Stomach (tissue), 19 donors: ENCODE measurements at places on chromosomes 11 and 22.
A peak's percentile ranks its signal among the peaks of the same experiment; 100 is the strongest.

- no peaks in the 10 kb centered on the region for H3K27me3 ChIP-seq
- H3K36me3 ChIP-seq: no peaks in the 10 kb centered on the region
- no peak overlapping the region for H3K4me3 ChIP-seq
- H3K4me1 ChIP-seq: no peaks in the 10 kb centered on the region
These were observed 122.8 kb upstream of the MTNR1B start for GRCh38 chr11:92846491-92847125.

DNA sequence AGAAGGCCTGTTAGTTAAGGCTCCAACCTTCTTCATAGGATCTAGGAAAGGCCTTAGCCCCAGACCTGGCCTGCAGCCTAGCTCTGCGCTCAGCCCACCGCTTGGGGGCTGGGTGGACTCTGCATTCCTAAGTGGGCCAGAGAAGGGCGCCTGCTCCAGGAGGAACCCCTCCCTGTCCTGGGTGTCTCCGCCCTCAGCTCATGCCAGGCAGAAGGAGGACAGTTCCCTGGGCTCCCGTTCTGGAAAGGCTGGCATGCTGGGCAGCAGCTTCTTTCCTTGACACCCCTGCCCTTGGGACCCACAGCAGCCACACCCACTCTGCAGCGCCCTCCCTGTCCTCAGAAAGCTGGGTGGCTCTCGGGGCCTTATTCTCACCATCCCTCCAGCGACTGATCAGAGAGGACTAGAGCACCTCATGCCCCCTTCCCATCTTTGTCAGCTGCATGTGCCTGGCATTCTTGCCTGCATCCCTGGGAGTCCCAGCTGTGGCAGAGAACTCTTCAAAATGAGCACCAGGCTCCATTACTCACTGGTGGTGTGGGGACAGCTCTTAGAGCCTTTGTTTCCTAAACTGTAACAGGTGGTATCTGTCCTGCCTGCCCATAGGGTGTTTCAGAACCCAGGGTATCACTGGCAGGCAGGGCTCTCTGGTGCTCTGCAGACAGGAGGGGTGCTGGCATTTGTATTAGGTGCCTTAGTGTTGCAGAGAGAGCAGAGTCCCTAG lies 20.3 kb upstream of the MYRF start:
- peaks cover 4% of the 10 kb centered on the region for H3K4me1 ChIP-seq
- DNase-seq: no peak
- H3K36me3 ChIP-seq: peaks cover 37% of the 10 kb centered on the region
- H3K27ac ChIP-seq: no peak overlapping the region

GRCh38 chr22:38882972-38883622 lies 11.1 kb upstream of the CBX6 start:
- H3K4me3 ChIP-seq: no peak overlapping the region
- no peak for DNase-seq
- no peaks in the 10 kb centered on the region for H3K36me3 ChIP-seq
- peaks cover 28% of the 10 kb centered on the region for H3K4me1 ChIP-seq
- H3K27ac ChIP-seq: peak overlapping the region; percentile 63
- H3K27me3 ChIP-seq: no peaks in the 10 kb centered on the region

GRCh38 chr22:47260551-47260950 lies 498.1 kb downstream of the TBC1D22A start:
- H3K36me3 ChIP-seq: no peaks in the 10 kb centered on the region
- H3K4me3 ChIP-seq: no peak overlapping the region
- no peak for DNase-seq
- peaks cover 6% of the 10 kb centered on the region for H3K27me3 ChIP-seq

DNA sequence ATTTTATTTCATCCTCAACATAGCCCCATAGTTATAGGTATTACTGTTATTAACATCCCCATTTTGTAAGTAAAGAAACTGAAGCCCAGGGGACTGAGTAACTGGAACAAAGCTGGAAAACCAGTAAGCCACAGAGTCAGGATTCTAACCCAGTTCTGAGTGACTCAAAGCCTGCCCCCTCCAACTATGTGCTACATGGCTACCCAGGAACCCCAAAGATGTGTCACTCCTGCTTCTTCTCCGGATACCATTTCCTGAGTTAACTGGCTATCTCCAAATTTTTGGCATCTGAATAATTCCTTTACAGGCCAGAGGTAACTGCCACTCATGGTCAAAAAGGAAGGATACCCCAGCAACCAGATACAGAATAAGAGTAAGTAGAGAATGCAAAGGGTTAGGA lies 43.6 kb downstream of the TENM4 start:
- no peaks in the 10 kb centered on the region for H3K4me1 ChIP-seq
- H3K36me3 ChIP-seq: no peaks in the 10 kb centered on the region
- no peak overlapping the region for H3K4me3 ChIP-seq
- DNase-seq: no peak
- H3K27ac ChIP-seq: no peak overlapping the region

DNA sequence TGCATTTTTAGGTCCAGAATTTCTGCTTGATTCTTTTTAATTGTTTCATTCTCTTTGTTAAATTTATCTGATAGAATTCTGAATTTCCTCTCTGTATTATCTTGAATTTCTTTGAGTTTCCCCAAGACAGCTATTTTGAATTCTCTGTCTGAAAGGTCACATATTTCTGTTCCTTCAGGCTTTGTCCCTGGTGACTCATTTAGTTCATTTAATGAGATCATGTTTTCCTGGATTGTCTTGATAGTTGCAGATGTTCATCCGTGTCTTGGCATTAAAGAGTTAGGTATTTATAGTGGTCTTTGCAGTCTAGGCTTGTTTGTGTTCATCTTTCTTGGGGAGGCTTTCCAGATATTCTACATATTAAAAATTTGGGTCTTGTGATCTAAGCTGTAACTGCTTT lies 694.8 kb upstream of the CCDC179 start:
- no peaks in the 10 kb centered on the region for H3K4me1 ChIP-seq
- no peak for DNase-seq
- H3K36me3 ChIP-seq: no peaks in the 10 kb centered on the region
- H3K4me3 ChIP-seq: no peak overlapping the region
- no peaks in the 10 kb centered on the region for H3K27me3 ChIP-seq
- no peak overlapping the region for H3K27ac ChIP-seq

DNA sequence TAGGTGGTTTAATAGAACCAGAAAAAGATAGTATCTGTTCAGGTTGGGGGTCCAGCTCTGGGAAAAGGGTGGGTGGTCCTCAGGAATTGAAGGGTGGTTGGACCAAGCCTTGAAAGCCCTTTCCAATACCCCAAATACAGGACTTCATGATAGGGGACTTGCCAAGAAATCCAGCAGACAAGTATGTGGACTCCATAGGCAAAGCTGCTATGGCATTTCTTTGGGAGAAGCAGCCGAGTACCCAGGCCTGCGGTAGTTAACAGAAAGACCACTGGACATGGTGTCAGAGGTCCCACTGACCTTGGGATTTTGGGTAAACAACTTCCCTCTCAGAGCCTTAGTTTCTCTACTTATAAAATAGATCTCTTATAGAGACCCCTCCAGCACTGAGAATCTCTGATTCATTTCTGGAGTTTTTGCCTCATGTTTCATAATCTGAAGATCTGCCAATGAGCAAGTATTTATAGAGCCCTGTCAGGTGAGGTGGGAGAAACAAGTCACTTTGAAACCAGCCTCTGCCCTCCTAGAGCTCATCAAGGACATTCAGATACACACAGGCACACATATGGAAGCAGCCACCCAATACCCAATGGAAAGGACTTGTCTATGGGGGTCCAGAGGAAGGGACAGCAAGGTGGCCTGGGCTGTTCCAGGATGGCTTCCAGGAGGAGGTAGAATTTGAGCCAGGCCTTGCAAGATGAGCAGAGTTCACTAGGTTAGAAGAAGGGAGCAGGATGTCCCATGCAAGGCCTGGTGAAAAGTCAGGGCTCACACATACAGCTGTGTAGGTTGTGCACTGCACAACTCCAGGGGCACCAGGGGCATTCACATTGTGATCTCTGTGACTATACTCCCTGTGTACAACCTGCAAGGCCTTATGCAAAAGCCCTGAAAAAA lies 31.0 kb upstream of the ACCSL start:
- H3K4me1 ChIP-seq: peaks cover 16% of the 10 kb centered on the region
- H3K4me3 ChIP-seq: no peak overlapping the region
- H3K27me3 ChIP-seq: no peaks in the 10 kb centered on the region
- DNase-seq: peak; percentile 15
- no peaks in the 10 kb centered on the region for H3K36me3 ChIP-seq
- no peak overlapping the region for H3K27ac ChIP-seq

GRCh38 chr22:48180631-48181030 lies 1418.2 kb downstream of the TBC1D22A start:
- no peaks in the 10 kb centered on the region for H3K4me1 ChIP-seq
- no peak for DNase-seq
- H3K36me3 ChIP-seq: no peaks in the 10 kb centered on the region

- H3K4me3 ChIP-seq: peak overlapping the region; percentile 2
- H3K36me3 ChIP-seq: no peaks in the 10 kb centered on the region
- peak overlapping the region; percentile 74 for H3K27ac ChIP-seq
- peaks cover 11% of the 10 kb centered on the region for H3K27me3 ChIP-seq
- DNase-seq: no peak
- peaks cover 64% of the 10 kb centered on the region for H3K4me1 ChIP-seq
These were observed 3.7 kb downstream of the ADAMTS15 start for GRCh38 chr11:130452176-130452575.

DNA sequence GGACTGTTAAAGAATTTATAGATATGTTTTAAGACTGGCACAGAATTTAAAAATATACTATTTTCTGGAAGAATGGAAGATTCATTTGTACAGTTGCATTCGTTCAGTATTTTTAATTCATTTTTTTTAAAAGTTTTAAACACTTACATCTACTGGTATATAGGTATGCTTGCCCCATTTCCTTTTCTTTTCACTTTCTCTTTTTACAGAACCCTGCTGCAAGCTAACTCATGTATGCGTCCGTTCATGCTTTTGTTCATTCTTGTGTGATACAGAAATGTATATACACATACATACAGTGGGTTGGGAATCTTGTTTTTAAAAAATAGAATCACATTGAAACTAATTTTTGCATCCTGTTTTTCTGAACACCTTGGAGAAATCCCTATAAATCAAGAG lies 31.0 kb downstream of the PACS1 start:
- no peak overlapping the region for H3K4me3 ChIP-seq
- no peaks in the 10 kb centered on the region for H3K27me3 ChIP-seq
- H3K4me1 ChIP-seq: no peaks in the 10 kb centered on the region
- H3K36me3 ChIP-seq: no peaks in the 10 kb centered on the region

DNA sequence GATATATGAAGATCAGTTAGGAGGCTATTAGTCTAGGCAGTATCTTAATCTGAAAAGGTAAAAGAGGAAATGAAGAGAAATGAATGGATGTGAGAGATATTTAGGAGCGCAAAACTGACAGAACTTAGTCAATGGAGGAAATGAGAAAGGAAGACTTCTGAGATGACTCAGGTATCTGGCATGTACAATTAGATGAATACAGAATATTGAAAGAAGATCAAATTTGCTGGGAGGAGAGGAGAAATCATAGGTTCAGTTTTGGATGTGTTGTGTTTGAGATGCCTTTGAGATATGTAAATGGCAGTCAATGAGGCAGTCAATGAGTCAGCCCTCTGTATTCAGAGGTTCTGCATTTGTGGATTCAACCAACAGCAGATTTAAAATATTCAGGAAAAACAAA lies 42.9 kb upstream of the GAB2 start:
- no peaks in the 10 kb centered on the region for H3K27me3 ChIP-seq
- no peaks in the 10 kb centered on the region for H3K4me1 ChIP-seq
- no peak for DNase-seq

GRCh38 chr11:108732395-108732794 lies 67.5 kb downstream of the DDX10 start:
- H3K4me3 ChIP-seq: no peak overlapping the region
- no peaks in the 10 kb centered on the region for H3K36me3 ChIP-seq
- no peaks in the 10 kb centered on the region for H3K27me3 ChIP-seq
- H3K4me1 ChIP-seq: peaks cover 21% of the 10 kb centered on the region
- no peak for DNase-seq
